Effector memory CD8-positive, alpha-beta T cell (primary cell): ENCODE measurements at places on chromosomes 7 and 10.

- DNase-seq = no peak
Observed at GRCh38 chr7:13386741-13387140, 602.7 kb downstream of the ETV1 start.

GRCh38 chr7:44998153-44998871 is 1.7 kb upstream of the CCM2 start:
- no peak for DNase-seq

DNA sequence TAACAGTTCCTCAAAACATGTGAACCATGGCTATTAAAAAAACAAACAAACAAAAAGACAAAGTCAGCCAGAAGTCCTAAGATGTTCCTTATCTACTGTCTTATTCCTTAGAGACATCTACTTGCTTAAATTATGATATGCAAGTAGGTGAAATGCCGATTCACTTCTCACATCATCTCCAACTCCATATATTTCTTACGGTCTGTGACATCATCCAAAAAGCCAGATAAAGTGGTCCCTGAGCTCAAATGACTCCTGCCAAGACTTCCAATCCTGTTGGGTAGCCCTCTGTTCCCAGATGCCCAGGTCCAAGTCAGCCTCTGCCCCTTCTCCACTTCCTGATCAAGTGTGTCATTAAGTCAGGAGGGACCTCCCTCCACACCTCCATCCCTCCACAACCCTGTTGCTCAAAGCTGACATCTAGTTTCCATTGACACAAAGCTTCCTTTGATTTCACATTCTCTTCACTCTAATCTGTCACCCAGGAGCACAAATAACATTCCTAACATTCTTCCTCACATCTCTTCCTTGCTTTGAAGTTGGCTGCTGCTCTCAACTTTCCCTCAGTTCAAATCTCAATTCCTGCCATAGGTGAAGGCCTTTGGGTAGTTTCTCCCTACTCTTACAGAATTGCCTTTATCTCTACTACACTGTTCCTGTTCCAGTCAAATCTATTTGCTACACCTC is 56.1 kb upstream of the PDLIM1 start:
- no peak for DNase-seq

- DNase-seq = no peak
Observed at GRCh38 chr7:81690251-81690650, 79.6 kb downstream of the HGF start.

DNA sequence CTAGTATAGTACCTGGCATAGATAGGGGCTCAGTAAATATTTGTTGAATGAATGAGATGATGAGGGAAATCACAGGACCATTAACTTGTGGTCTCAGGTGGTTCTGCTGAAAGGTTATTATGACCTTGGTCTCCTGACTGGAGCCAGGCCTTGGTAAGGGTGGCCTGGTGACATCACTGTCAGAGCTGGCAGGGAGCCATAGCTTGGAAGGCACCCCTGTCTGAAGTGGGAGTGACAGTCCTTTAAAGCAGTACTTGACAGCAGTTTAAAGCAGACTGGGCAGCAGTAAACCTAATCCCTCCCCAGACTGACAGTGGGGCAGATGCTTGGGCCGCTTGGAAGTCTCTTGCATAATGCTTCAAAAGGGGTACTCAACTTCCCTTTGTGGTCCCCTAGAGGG is 13.4 kb downstream of the DPCD start:
- no peak for DNase-seq

DNA sequence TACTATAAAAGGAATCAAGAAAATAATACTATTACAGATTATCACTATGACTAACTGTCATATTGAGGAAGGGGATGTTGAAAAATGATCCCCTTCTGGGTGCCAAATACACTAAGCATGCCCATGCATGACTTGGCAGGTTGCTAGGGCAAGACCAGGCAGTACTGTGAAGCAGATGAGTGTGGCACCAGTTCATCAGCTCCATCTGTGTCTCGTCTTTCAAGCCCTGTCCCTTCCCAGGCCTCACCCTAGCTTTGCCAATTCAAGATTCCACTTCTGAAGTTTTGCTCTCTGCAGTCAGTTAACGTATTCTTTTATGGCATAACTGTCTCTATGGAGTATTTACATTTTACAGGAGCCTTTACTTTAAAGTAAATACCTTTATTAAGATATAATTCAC is 135.6 kb upstream of the HPS1 start:
- DNase-seq = no peak

GRCh38 chr7:105224884-105225651 is 163.7 kb downstream of the SRPK2 start:
- no peak for DNase-seq

GRCh38 chr10:83545901-83546391 is 593.4 kb upstream of the GHITM start:
- no peak for DNase-seq

- no peak for DNase-seq
Observed at GRCh38 chr7:32677593-32677992, 182.3 kb downstream of the AVL9 start.

DNA sequence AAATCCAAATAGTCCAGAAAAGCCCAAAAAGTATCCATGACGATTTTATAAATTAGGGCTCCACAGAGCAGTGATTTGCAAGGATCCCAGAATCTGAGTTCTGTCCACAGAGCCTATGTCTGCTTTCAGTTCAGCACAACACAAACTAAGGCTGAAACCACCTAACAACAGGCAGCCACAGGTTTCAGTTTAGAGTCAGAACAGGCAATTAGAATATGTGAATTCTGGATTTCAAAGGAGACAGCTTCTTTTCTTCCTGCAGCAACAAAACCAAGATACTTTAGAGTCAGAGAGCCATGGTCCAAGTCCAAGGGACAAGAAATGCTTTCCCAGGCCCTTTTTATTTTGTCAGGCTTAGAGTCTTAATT is 23.6 kb downstream of the IFIT3 start:
- DNase-seq = no peak

DNA sequence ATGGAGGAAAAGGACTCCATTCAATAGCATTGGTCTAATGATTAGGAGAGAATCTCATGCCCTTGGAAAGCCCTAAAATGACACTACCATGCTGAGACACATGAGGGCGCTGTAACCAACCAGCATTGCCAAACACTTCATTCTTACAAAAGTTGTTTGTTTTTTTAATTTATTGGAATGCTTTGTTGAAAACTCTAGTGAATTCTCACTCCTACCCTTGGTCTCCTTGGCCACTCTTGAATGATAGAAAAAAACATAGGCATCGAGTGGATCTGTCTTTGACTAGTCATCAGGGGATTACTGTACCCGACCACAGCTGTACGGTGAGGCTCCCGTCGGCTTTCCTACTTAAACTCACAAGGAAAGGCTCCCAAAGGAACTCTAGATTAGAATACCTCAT is 29.3 kb upstream of the ADD3 start:
- peak; percentile 67 for DNase-seq

DNA sequence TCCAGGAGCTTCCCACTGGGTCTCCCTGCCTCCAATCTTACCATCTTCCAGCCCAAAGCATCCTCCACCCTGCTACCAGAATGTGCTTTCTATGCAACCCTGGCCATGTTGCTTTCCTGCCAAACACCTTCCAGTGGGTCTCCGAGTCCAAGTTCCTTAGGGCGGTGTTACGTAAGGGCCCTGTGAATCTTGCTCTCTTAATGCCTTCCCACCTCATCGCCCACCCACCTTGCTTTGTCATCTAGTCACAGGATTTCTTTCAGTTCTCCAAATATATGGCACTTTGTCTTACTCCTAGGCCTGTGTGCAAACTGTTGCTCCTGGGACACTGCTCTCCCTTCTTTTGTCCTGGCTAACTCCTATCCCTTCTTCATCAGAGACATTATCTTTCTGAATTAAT is 344.5 kb downstream of the RPS24 start:
- no peak for DNase-seq

DNA sequence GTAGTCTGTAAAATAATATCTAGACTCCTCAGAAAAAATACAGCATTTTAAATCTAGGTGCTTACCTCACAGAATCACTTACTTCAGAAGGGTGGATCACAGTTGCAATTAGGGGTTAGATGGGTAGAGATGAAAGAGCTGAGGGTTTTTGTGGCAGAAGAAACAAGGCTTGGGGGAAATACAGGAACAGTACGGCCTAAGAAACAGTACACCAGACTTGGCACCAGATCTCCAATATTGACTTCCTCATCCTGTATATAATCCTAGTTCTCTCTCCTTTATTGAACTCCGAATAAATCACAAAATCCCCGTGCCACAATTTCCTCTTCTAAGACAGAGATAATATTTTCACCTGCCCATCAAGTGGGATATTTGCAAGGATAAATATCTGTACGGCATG is 14.3 kb downstream of the CEP41 start:
- DNase-seq = no peak

DNA sequence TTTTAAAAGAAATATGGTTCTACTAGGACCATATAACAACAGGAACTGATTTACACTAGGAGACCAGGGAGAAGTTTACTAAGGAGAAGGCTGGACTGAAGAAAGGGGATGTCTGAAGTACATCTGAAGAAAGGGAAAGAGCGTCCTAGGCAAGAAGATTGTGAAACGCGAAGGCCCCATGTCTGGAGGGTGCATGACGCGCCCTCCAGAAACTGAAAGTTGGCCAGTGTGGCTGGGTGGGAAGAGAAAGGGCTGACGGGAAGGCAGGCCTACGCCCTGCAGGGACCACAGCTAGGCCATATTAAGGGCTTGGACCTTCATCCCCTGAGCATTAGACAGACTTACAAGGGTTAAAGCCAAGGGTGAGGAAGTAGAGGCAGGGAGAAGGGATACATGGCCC is 158.0 kb downstream of the TRIL start:
- no peak for DNase-seq

DNA sequence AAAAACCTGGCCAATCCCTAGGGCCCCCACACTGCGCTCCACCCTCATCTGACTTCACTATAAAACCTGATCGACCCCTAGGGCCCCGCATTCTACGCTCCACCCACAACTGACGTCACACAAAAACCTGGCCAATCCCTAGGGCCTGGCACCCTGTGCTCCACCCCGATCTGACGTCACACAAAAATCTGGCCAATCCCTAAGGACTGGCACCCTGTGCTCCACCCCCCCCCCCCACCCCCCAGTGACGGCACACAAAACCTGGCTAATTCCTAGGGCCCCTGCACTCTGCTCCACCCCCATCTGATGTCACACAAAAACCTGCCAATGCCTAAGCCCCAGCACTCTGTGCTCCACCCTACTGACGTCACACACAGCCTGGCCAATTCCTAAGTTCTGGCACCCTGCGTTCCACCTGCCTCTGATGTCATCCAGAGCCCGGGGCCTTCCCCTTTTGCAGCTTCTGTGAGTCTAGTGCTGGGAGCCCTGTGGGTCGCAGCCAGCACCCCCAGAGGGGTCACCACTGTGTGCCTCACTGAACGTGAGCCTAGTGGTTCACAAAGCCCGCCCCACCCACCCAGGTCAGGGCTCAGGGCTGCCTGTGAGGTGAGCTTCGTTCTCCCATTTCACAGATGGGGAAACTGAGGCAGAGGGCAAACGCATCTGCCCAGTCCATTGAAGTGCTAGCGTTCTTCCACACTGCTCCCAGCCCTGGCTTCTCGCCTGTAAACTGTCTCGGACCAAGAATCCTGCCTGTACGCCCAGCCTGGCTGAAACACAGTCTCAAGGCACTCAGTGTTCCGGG is 40.6 kb downstream of the MICALL2 start:
- no peak for DNase-seq

DNA sequence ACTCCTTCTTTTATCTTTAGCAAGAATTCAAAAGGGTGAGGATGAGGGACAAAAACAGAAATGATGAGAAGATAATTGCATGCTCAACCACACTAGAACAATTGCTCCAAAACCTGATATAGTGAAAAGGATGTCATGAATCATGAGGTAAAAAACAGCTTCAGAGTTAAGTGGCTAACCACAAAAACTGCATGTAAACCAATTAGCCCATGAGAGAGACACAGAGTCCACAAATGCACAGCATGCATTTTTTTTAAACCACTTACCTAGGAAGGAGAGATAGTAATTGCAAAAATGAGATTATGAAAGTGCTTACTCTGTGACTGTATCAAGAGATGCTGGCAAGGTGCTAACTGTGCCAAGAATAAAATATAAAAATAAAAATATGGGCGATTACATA is 132.9 kb downstream of the MBL2 start:
- DNase-seq = no peak

GRCh38 chr10:93034426-93034825 is 26.2 kb upstream of the CYP26C1 start:
- DNase-seq = no peak

GRCh38 chr10:78757344-78757925 is 311.3 kb upstream of the ZMIZ1 start:
- DNase-seq = no peak

GRCh38 chr10:78071140-78071856 is 37.6 kb downstream of the RPS24 start:
- DNase-seq = no peak

GRCh38 chr7:85287106-85287825 is 100.4 kb upstream of the SEMA3D start:
- no peak for DNase-seq

DNA sequence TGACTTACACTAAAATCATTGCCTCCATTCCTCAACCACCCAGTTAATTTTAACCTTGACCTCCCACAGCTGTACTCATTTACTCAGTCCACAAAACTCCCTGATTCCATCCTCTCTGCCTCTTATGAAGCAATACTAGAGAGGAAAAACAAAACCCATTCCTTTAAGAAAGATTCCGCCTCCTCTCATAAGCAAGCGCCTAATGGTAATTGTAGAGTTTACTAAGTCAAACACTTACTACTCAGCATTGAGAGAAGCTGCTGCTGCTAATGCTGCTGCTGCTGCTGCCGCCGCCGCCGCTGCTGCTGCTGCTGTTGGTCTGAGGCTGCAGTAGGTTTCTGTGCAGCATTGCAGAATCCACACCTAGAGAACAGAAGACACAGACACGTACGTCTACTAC is 2.1 kb upstream of the ADD3 start:
- DNase-seq = no peak

DNA sequence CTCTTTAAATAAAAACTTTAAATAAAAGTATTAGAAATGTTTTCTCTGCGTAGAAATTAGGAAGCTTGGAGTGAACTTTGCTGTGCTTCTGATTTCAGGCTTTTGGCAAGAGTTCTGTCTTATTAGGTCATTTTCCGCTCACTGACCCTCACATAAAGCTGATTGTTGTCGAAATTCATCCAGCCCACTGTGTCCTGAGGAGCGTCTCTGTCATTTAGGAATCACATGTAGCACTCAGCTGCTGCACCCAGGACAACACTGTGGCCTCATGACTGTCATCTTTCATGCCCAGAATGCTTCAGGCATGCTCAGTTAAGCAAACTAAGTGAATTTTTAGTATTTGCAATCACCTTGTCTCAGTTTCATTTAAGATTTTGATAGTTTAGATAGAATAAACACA is 57.8 kb upstream of the MSRB2 start:
- DNase-seq = no peak

- no peak for DNase-seq
Observed at GRCh38 chr10:43336641-43337318, 34.7 kb upstream of the FXYD4 start.

- no peak for DNase-seq
Observed at GRCh38 chr10:62093863-62094291, 174.8 kb downstream of the RTKN2 start.
